Left ventricle myocardium inferior (tissue), 1 donor: ENCODE measurements at places on chromosomes 1 and 21.

GRCh38 chr21:26153758-26154157 lies 16.8 kb downstream of the APP start:
- DNase-seq = no peak

DNA sequence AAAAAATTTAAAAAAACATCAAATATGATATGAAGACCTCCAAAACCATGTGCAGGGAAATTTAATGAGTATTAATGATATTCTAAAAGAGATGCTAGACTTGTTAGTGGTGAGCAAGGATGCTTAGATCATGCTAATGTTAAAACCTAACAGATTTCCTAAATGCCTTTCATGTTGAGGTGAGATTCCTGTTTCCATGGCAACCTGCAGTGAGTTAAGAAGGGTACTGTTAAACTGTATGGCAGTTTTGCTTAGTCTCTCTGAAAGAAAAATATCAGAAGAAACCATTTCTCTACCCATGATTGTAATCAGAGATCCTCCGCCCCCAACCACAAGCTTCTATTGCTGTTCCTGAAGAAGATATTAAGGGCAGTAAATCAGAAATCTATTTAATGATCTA lies 321.6 kb upstream of the LRRC7 start:
- DNase-seq = no peak

DNA sequence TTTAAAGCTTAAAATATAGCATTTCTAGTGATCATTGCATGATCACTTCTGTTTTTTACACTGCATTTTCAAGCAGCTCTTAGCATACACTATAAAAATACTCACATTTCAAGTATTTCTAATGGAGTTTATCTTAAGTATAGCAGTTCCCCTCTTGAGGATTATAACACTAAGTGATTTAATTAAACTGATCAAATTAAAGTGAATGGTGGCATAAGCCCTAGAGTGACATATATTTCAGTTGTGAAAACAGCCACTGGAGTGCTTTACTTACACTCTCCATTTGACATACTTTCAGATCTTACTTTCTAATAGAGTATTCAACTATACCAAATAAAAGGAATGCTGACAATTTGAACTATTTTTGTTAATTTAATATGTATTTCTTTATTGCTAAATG lies 623.3 kb upstream of the TMPRSS15 start:
- DNase-seq = no peak

- no peak for DNase-seq
These were observed 106.2 kb downstream of the CENPF start for GRCh38 chr1:214709241-214709640.

GRCh38 chr1:53934170-53934765 lies 11.2 kb downstream of the IFT25 start:
- no peak for DNase-seq

- no peak for DNase-seq
These were observed 477.4 kb downstream of the CAMTA1 start for GRCh38 chr1:7262611-7263010.

DNA sequence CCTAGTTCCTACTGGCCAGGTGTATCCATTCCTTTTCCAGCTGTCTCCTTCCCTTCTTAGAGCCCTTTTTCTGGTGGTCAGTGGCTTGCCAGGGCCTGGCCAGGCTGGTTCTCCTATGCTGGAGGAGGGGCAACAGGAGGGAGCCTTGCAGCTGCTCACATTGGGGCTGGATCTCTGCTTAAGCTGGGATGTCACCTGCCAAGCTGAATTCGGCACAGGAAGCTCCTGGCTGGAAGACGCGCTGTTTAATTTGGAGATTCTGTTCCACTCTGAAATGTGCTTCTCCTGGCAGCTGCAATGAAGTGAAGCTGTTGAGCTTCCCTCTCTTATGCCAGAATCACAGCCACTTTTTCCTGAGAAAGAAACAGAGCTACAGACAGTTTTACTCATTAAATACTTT lies 56.0 kb upstream of the POU3F1 start:
- DNase-seq = no peak

DNA sequence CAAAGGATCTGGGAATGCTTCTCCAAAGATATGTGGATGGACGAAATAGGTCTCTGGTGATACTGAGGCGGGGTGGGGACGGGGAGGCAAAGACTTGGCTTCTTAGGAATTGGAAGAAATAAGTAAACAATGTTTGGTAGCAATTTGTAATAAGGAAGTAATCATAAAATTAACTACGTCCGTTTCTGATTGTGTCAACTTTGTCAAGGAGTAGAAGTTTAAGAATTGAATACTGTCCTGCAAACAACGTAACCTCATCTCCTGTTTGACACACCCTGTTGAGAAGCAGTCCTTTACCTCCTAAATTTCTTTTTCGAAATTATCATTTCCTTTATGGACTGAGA lies 471 bp downstream of the POLR3C start:
- DNase-seq = no peak
